ENCODE measurements at places on chromosomes 2 and 18.

GRCh38 chr2:101296371-101296770 is 12.1 kb downstream of the RNF149 start:
- no peak for DNase-seq

DNA sequence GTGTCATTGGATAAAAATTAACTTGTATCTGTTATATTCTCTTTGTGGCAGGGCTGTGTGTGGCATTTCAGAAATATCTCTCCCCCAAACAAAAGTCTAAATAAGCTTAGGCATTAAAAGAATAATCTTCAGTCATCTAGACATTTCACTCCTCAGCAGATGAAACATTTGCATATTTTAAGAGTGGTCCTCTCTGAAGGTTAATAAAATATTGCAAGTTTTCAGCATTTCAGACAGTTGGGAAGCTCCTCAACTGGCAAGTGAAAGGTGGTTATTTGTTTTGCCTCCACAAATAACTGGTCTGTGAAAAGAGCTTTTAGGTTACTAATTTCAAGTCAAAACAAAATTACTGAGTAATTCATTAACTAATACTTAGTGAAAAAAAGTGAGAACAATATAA is 462.6 kb downstream of the EPHA4 start:
- DNase-seq: no peak

GRCh38 chr2:104678181-104678580 is 175.7 kb upstream of the POU3F3 start:
- no peak for DNase-seq

DNA sequence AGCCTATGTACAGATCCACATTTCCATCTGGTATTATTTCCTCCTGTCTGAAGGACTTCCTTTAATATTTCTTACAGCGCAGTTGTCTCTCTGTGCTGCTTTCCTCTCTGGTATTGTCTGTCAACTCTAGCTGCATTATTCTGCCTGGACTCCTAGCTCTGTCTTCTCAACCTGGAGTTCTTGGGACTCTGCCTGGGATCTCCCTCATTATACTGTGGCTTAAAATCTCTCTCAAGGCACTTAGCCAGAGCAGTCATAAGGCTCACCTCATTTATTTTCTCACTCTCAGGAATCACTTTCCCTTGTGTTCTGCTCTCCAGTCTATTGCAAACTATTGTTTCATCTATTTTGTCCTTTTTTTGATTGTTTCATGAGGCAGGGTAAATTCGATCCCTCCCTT is 850.4 kb downstream of the ERBB4 start:
- no peak for DNase-seq

DNA sequence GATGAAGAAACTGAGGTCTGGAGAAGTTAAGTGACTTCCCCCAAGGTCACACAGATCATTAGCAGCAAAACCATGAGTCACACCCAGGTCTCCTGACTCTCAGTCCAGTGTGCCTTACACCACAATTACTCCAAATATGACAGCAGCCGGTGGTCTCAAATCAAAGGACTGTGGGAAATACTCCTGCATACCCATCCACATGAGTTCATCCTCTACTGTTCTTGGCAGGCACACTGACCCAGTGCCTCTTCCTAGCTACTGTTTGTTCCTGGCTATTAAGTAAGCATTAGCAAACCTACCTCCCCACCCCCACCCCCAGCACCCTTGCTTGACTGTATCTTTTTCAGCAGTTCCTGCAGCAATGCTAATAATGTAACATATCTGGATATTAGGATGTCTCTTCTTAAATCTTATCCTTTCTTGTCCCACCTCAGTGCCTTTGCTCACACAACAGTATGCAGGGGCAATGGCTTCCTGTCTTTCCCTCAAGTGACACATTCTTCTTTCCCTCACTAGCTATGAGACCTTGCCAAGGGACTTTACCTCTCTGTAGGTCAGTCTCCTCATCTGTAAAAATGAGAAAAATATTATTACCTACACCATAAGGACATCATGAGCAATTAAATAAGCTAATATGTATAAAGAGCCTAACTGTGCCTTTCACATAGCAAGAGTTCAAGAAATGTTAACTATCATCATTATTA is 46.2 kb downstream of the FAM98A start:
- no peak for DNase-seq

DNA sequence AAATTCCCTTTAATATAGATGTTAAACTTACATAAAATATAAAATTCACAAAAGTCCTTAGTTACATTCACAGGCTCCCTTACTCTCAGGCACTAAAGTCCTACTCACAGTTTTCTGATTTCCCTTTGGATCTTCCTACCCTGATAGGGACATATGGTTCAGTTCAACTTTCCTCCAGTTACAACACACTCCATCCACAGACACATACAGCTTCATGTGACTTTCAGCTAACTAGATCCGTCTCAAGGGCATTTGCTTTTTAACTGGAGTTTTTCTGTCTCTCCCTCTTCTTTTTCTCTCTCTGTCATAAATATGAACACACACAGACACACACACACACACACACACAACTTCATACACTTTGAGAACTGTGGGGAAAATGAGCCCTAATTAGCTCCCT is 419.2 kb downstream of the LRP1B start:
- DNase-seq: no peak

- DNase-seq: no peak
Observed at GRCh38 chr2:2573658-2574293, 242.7 kb upstream of the MYT1L start.

GRCh38 chr2:159187106-159187505 is 99.4 kb downstream of the WDSUB1 start:
- DNase-seq: no peak

DNA sequence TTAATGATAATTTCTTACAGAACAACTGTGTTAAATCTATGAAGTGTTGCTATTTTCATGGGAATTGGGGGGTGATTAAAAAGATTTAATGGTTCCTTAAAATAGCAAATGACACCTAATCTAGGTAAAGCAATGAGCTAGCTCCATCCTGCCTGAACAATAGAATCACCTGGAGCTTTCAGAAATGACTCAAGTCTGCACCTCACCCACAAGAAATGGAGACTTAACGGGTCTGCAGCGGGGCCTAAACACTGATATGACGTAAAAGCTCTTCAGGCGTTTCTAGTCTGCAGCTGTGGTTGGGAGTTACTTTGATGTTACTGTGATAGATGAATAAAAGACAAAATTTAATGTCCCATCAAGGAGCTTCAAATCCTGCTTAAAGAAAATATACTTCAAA is 328.2 kb downstream of the RND3 start:
- no peak for DNase-seq

DNA sequence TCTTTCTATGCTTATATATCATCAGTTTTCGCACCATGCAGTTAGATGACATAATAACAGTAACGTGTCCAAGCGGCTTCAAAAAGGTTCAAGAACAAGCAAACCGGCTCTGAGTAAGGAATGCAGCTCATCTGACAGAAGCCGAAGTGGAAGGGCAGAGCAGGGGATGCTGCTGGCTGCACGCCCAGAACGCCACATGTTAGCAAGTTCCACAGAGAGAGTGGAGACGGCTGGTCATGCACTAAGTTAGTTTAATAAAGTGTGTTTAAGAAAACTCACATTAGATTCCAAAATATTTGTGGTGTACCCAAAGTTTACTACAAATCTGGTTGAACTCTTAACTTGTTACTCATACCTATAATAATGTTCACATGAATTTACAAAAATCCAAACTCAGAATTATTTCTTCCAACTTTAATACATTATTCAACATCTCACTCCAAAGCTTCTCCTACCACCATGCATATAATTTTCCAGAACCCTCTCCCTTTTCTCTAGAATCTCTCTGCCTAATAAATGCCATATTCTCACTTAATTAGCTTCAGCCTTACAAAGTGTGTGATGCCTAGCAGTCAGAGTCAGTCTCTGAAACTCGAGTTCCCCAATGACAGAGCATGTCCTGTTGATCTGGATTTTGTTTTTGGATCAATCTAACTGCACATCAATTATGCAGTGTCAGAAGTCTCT is 170.0 kb downstream of the DNAH7 start:
- DNase-seq: peak; percentile 74

DNA sequence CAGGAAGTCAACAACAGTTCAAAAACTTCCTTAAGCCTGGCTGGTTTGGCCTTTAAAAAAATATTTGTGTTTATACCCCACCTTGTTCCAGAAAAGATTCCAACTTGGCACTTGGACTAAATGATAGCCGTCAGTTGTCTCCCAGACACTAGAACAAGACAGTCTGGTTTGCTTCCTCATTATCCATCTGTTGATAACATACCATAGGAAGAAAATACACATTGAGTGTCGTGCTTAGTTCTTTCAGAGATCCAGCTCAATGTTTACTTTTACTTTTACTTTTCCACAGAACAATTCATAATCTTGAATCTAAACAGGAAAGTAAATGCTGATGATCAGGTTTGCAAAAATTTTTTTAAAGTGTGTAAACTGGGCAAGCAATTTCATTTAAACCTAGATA is 2.4 kb upstream of the VPS54 start:
- DNase-seq: no peak

GRCh38 chr2:173589604-173590275 is 235.1 kb downstream of the CDCA7 start:
- no peak for DNase-seq

DNA sequence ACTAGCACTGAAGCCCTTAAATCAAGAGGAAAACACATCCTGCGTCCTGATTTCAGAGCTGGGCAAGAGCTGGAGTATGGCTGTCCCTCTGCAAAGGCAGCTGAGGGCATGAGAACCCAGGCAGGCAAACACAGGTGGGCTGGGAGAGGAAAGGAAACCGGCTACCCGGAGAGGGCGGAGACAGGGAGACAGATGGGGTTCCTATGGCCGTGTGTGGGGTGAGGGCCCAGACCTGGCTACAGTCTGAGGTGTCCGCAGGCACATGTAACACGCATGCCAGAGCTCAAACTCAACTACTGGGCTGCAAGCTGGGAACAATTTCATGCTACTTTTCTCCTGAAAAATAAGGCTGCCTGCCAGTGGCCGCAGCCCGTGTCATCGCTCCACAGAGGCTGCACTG is 2.7 kb downstream of the COPS9 start:
- DNase-seq: no peak

GRCh38 chr2:163771596-163771995 is 35.8 kb upstream of the FIGN start:
- DNase-seq: no peak

DNA sequence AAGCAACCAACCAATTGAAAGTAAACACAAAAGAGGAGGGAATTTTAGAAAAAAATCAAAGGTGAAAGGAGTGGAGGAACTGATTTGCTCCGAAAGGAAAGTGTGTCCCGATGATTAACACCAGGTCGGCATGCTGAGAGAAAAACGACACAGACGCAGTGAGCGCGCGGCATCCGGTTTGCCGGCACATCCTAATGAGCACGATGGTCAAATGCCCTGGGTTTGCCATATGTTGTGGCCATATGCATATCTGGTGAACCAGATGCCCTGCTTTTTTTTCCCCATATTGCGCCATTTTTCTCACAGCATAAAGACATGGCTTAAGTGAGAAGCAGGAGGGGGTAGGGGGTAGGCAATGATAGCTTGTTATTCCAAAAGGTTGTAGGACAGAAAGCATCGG is 626.7 kb downstream of the BCL11A start:
- DNase-seq: no peak

- peak; percentile 27 for DNase-seq
Observed at GRCh38 chr18:9737006-9737405, 28.9 kb downstream of the RAB31 start.

GRCh38 chr2:23381485-23381884 is 3.5 kb upstream of the KLHL29 start:
- no peak for DNase-seq

DNA sequence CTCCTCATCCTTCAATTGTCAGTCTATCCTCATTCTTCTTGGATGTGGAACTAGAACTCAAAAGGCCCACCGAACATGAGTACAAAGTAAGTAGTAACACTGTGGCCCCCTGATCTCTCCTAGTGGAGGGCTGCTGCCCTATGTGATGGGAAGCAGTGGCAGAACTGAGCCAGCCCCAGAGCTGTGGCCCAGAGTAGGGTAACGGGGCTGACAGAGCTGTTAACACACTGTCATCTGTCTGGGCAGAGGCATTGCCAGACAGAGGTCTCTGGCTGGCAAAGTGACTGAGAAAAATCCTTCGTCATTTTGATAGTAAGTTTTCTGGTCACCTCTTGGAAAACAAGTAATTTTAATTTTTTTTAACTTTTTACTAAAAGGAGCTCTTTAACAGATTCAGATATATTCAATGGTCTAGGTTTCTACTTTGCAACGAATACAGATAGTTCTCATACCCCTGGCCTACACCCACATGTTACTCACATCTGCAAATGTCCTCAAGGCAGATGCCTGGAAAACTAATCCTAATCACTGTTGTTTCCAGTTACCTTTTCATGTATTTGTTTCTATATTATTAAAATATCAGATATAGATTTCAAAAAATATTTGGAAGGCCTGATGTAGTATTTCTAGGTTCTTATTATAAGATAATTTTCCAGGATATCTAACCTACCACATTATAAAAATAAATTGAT is 588.7 kb downstream of the CPS1 start:
- no peak for DNase-seq

GRCh38 chr2:7924023-7924762 is 757.7 kb upstream of the ID2 start:
- no peak for DNase-seq

DNA sequence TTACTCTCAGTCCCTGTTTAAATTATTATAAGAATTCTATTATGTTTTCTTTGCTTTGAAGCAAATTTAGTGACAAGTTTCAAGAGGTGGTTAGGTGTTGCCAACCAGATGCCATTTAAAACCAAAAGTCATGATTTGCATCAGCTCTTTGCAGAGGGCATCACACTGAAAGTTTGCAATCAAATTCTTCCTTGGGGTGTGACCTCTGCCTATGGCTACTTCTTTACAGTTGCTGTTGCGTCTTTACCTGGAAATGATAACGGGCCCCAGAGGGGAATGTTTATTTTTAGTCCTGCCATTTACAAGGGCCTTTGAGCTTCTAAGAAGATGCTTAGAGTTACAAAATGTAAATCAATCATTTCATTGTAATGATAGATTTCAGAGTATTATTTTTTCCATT is 561.0 kb downstream of the ARHGAP15 start:
- DNase-seq: no peak

DNA sequence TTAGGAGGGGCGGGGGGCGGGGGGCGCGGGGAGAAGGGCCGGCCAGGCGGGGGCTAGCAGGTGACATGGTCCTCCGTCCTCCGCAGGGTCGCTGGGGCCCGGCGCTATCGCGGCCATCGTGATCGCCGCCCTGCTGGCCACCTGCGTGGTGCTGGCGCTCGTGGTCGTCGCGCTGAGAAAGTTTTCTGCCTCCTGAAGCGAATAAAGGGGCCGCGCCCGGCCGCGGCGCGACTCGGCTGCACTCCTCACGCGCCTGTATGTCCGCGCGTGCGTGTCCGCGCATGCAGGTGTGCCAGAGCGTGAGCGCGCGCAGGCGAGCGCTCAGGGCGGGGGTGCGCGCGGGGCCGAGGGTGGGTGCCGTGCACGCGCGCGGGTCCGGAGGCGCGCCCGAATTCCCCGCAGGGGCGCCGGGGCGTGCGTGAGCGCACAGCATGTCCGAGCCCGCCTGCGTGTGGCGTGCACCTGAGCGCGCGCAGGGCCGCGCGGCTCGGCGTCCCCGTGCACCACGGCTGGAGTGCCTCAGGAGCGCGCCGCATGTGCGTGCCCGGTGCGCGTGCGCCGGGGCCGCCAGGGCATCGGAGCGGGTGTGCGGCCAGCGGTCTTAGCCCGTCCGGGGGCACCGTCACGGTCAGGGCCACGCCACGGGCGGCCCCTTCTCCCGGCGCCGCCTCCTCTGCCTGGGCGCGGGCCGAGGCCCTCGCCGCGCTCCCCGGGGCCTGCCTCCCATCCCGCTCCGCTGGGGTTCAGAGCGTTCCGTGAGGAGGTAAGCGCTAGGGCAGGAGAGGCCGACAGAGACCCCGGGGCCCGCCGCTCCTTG is 6.3 kb downstream of the SNORC start:
- peak; percentile 71 for DNase-seq

GRCh38 chr2:241052677-241053360 is 49.3 kb downstream of the MTERF4 start:
- DNase-seq: no peak

All from HAP-1 (cell line).